Thoracic aorta (tissue), 2 donors: ENCODE measurements at places on chromosomes 7 and 10. TPM values are rescaled to one million over a fixed set of nuclear protein-coding genes. Genes with fewer than 3 reads are reported as not detected.

Gene TMEM225B
- total RNA-seq = 2.2 TPM

Gene MINDY4
- 32.0 TPM for total RNA-seq

Gene SRRM3
- total RNA-seq = 1.6 TPM

Gene VSTM2A
- not detected for total RNA-seq

Gene ZNF680
- 32.6 TPM for total RNA-seq

Gene LRRD1
- total RNA-seq = not detected

Gene OPN4
- total RNA-seq = not detected

Gene HOXA2
- 3.4 TPM for total RNA-seq

Gene ASB10
- not detected for total RNA-seq

Gene OR9A2
- not detected for total RNA-seq

Gene OGDHL
- not detected for total RNA-seq

Gene TMEM229A
- total RNA-seq = not detected

Gene IMPDH1
- total RNA-seq = 59.7 TPM

Gene GHRHR
- total RNA-seq = not detected

Gene TMEM273
- total RNA-seq = 14.8 TPM

Gene TMEM184A
- not detected for total RNA-seq

Gene HOXA7
- 0.54 TPM for total RNA-seq

Gene DNAAF5
- total RNA-seq = 16.7 TPM

Gene MGAM2
- total RNA-seq = 0.49 TPM

Gene PDK4
- 79.5 TPM for total RNA-seq

Gene PLOD3
- 55.9 TPM for total RNA-seq

Gene OPALIN
- not detected for total RNA-seq

Gene ACTR3C
- 0.14 TPM for total RNA-seq

Gene TACR2
- 0.27 TPM for total RNA-seq

Gene LRRC17
- total RNA-seq = 24.6 TPM

Gene TBX20
- total RNA-seq = 0.35 TPM

Gene PTEN
- total RNA-seq = 146 TPM

Gene SPDYE16
- 0.28 TPM for total RNA-seq

Gene OR6B1
- total RNA-seq = not detected

Gene ACTL6B
- not detected for total RNA-seq

Gene GIMAP7
- 21.4 TPM for total RNA-seq

Gene ABCB1
- 10.6 TPM for total RNA-seq

Gene BCL7B
- 129 TPM for total RNA-seq

Gene ZNF853
- total RNA-seq = 31.4 TPM

Gene AKR1E2
- 17.6 TPM for total RNA-seq

Gene NCAPG2
- 8.4 TPM for total RNA-seq

Gene TMEM213
- not detected for total RNA-seq

Gene ERCC6
- total RNA-seq = 50.4 TPM

Gene CLCN1
- total RNA-seq = not detected

Gene GIMAP2
- total RNA-seq = 18.0 TPM

Gene HABP2
- total RNA-seq = not detected

Gene PIP
- 1.1 TPM for total RNA-seq

Gene FBH1
- 93.7 TPM for total RNA-seq

Gene LRRN3
- total RNA-seq = 1.6 TPM

Gene SEMA3E
- 15.2 TPM for total RNA-seq

Gene CYP2W1
- total RNA-seq = not detected

Gene BHLHA15
- not detected for total RNA-seq

Gene IDI2
- total RNA-seq = not detected

Gene ZNF467
- total RNA-seq = 4.6 TPM
